Amniotic stem cell (primary cell): ENCODE measurements at places on chromosomes 12 and 14.

GRCh38 chr12:4794491-4794890, 74.3 kb downstream of the GALNT8 start:
- DNase-seq, result no peak

DNA sequence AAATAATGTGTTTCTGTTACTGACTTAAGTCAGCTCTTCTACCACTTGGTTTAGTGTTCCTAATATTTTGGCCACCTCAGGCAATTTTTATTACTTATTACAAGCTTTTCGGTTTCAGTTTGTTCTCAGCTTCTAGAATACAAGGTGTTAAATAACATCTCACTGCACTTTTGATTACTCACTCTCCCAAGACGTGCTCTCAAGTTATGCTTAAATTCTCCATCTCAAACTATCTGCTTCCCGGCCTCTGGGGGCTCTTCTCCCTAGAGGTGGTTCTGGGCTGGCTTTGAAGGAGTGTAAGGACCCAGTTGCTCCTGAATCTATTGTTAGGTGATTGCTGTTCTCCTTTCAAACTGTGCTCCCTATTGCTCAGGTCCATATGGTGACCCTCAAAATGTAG, 193.9 kb upstream of the DDHD1 start:
- no peak for DNase-seq

DNA sequence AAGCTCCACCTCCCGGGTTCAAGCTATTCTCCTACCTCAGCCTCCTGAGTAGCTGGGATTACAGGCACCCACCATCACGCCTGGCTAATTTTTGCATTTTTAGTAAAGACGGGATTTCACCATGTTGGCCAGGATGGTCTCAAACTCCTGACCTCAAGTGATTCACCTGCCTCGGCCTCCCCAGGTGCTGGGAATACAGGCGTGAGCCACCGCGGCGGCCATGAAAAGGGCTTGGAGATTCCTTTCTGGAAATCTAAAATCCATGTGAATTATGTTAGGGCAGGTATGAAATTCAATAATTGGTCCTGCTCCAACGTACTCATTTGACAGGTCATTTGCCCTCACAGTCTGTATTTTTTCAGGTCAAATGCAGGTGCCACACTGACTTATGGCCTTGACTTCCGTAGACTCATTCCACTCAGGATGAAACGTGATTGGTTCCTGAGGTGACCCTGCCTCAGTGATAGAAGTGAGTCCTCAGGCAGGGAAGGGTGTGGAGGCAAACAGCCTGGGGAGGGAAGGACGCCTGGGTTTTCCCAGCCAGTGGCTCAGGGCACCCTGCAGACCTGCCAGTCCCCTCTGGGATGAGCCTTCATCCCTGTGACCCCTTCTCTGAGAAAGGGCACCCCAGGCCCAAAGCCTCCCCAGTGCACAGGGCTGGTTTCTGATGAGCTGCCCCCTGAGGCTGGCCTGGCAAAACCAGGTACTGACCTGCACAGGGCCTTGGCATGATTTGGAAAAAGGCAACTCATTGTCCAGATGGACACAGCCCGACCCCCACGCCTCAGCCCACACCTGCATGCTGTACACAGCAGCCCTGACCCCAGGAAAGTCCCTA, 48.7 kb downstream of the PSMA6 start:
- DNase-seq, result no peak

DNA sequence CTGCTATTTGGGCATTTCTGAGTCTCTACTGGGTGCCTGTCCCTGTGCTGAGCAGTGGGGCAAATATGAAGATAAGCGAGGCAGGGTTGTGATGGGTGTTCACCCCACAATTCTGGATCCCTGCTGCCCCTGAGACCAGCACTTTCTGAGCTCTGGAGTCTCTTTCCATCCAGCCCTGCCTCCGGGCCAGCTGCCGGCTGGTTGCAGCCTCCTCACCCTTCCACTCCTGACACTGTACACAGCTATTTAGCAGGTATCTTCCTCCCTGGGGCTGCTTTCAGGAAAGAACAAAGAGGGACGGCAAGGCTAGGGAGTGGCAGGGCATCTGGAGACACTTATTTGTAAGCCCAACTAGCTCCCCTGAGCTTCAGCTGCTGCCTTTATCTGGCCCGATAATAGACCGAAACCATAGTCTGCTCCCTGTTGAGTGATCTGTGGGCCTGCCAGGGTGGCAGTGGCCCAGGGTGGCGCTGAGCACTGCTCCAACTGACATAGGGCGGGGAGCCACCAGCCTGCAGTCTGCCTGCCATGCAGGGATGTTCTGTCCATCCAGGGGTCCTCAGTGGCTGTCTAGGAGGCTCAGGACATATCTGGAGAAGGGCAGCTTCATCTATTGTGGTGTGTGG, 7.6 kb upstream of the KRT80 start:
- DNase-seq, result no peak

DNA sequence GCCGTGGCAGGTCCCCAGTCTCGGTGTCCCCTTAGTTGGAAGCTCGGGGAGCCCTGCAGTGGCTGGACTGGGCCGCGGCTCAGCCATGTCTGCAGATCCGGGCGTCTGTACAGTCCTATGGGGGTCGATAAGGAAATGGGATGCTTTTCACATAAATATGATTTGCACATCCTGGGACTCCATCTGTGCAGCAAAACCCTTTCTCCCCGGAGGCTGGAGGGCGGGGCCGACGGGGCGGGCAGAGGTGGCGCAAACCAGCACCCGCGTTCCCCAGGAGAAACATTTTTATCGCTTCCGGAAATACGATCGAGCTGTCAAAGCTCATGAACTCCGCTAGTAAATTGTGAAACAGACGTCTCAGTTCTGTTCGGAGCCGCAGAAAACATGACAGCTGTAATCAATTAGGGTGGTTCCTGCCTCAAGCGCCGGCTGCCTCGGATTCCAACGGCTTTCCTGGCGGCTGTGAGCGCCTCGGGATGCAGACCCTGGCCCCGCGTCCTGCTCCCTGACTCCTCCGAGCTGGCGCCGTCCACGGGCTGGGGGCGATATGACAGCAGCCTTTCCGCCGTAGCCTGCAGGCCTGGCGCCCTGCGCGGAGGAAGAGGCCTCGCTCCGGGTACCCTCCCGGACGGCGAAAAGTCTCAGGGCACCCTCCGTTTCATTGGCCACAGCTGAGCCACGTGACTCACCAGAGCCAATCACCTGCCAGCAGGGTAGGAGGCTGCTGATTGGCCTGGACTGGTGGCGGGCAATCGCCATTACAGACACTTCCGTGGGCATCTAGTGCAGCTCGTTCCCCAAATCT, 23.0 kb downstream of the DIO3 start:
- no peak for DNase-seq

GRCh38 chr14:30805284-30805683, 69.1 kb upstream of the COCH start:
- no peak for DNase-seq
